ENCODE measurements at places on chromosomes 6 and 20.
A peak's percentile ranks its signal among the peaks of the same experiment; 100 is the strongest.

DNA sequence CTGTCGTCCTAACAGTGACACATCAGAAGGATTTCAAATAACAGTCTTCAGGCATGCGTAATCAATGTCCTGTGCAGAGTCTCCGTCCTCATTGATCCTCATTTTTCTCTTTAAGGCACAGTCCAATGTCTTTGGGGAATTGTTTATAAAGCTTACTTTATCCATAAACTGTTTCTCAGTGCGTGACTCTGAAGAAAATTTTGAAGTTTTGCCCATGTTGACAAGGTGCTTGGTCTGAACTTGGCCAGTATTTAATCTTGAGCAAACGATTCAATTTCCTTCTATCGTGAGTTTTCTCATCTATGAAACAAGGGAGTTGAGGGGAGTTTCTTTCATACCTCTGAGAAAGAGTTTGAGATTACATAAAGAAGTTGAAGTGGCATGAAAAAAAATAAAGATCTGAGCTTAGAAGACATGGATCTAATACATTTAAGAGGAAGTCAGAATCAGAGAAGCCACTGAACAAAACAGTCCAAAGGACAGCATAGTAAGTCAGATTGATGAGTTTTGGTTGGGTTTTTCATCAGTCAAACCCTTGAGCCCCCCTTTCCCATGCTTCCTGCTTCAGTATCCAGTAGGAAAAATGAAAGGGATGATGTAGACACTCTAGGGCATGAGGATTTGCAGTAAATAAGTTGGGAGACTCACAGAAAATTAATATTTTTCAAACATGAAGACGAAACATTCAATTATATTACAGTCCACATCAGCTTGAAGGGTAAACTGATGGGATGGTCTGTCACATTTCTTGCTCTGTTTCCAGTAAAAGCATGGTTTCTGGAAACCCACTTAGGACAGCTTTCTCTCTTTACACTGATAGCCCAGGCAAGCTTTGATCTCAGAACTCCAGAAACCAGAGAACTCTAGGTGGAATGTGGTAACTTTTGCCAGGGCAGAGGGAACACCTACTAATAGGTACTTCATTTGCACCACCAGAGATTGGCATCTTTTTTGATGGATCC is 8.1 kb downstream of the EDN1 start:
- no peak for DNase-seq

GRCh38 chr20:63330084-63330760 is 30.9 kb downstream of the CHRNA4 start:
- no peak for DNase-seq

- no peak for DNase-seq
Observed at GRCh38 chr6:74431873-74432580, 736.0 kb downstream of the CD109 start.

DNA sequence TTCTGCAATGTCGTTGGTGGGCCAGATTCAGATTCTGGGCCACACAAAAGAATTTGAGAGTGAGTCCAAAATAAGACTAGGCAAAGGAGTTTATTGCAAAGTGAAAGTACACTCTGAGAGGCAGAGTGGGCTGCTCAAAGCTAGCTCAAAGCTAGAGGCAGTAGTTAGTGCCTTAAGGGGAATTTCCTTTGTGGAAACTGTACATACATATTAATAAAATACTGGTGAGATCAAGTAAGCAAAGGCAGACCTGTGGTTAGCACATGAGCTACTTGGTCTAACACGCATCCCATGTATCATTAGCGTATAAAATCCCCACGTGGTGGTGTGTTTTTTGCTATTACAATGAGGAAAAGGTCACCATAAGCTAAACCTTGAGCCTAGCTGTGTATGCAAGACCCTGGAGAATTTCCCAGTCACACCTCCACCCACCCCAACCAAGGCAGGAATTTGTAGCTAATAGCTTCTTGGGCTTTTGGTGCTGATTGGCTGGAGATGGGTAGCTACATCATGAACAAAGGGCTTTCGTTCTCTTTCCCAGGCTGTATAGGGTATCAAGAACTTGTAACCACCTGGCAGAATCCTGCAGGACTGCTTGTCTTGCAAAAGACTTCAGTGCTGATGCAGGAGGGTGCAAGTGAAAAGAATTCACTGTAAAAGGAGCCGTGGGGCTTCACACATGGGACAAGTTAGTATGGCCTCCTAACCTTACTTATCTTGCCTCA is 14.7 kb upstream of the TRIM26 start:
- DNase-seq: peak; percentile 60

GRCh38 chr20:17775600-17775999 is 75.8 kb downstream of the BANF2 start:
- DNase-seq: no peak

GRCh38 chr20:61434341-61434781 is 182.3 kb downstream of the CDH4 start:
- no peak for DNase-seq

All from endodermal cell (in vitro differentiated cells).